ENCODE measurements at places on chromosomes 6 and 20.

DNA sequence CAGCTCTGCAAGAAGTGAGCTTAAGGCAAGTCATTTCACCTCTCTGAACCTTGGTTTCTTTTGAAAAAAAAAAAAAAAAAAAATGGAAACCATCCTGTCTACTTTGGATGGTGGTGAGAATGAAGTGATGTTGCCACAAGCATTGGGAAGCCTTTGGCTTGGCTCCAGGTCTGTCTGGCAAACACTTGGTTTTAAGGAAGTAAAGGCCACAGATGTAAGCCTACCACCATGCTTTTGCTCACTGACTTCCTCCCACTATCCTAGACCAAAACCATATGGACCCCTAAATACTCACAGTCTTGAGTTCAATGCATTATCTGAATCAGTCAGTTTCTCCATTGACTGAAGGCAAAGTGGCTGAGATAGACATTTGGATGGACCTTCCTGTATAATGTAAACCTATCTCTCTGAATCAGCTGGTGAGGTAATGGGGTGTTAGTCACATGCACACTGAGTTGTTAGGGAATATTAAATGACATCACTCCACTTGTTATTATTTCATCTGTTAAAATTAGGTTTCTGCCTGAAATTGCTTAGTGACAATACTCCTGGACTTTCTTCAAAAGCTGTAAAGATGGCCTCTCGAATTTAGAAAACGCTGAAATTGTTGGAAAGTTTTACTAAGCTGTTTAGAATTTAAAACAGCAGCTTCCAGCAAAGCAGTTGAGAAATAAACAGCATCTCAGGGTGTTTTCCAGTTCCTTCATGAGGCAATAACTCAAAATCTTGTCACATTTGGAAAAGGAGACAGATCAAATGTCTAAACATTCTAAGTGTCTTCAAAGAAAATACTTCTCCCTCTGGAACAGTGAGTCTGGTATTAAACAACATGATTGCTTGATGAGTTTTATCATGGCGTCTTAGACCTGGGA lies 833.5 kb downstream of the DHX35 start:
- no peak for DNase-seq

GRCh38 chr6:82836022-82836575 lies 229.5 kb downstream of the UBE3D start:
- DNase-seq: no peak

DNA sequence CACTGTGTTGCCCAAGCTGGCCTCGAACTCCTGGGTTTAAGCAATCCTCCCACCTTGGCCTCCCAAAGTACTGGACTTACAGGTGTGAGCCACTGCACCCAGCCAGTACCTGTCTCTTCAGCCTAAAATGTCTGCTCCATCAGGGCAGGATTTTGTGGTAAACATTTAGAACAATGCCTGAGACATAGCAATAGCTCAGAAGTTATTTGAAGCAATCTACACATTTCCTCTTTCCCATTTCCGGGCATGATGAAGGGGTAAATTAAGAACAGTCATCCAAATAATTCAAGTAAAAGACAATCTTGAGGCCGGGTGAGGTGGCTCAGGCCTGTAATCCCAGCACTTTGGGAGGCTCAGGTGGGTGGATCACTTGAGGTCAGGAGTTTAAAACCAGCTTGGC lies 69.0 kb upstream of the ZNF217 start:
- no peak for DNase-seq

- DNase-seq: no peak
Measured at GRCh38 chr6:150753371-150754064, 112.0 kb upstream of the MTHFD1L start.

DNA sequence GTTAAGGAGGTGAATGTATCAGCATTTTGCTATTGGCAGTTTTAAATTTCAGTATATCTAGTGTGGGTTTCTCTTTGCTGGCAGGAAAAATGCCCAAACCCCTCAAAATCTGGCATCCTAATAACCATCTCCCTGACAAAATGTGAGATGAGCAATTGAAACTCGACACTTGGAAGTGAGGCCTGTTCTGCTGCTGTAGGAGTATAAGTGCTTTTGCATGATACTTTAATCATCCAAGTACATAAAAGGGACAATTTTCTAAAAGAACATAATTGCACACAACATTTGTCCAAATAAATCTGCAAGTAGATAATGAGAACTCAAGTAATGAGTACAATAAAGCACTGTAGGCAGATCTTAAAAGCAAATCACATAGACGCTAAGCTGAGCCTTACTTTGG lies 36.5 kb downstream of the LAMP5 start:
- no peak for DNase-seq

GRCh38 chr6:72132851-72133250 lies 246.5 kb downstream of the RIMS1 start:
- DNase-seq: no peak

- no peak for DNase-seq
Measured at GRCh38 chr6:112879920-112880413, 532.8 kb downstream of the RFPL4B start.

DNA sequence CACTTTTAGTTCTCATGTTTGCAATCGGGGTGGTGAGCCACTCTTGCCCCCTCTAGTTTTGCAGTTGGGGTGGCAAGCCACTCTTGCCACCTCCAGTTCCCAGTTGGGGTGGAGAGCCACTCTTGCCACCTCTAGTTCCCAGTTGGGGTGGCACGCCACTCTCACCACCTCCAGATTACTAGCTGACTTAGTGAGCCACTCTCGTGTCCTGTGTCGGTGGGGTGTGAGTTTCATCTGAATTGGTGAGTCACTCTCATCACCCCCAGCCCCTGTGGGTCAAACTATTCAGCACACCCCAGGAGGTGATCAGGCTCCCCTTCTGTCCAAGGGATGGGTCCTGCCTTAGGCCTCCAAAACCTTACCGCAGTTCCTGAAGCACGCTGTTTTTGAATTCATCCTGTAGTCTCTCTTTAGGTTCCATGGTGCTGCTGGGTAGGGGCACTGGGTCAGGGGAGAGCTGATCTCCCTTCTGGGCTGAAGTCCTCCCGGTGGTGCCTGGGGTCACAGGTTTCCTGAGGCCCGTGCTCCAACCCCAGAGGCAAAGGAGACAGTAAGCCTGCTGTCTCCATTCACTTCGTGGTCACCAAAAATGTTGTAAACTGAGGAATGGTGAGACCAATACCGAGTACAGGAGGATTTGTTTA lies 224.2 kb upstream of the SYNCRIP start:
- DNase-seq: no peak

GRCh38 chr6:158164579-158165170 lies 3.4 kb downstream of the SERAC1 start:
- no peak for DNase-seq

DNA sequence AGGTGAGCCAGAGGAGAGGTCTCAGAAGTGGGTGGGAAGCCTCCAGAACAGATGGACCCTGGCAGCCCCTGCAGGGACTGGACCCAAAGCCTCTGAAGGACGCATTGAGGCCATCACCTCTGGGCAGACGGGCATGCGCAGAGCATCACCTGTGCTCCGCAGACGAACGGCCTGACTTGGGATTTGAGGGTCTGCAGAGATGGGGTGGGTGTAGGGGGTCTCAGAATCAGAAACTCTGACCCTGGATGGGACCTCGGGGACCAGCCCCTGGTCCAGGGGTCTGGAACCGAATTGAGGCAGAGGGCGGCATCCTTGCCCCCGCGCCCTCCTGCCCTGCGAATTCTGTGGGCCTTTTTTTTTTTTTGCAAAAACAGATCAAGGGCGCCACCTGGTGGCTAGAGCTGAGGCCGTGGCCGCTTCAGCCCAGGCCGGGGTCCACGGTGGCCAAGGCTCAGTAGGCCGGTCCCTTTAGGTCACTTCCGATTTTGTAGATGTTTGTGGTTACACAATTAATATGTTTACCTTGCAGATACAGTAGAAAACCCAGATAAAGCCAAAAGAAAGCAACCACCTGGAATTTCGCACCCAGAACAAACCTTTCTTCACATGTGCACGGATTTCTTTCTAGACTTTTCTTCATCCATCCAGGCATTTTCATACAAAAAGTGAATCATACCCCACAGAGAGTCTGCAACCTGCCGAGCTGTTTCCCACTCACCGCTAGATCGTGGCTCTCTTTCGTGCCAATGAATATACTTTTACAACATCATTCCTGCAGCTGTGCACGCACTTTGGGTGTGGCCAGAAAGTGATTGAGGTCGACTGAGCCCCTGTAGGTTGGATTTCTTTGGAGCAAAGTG lies 25.9 kb downstream of the ZBP1 start:
- peak; percentile 60 for DNase-seq

DNA sequence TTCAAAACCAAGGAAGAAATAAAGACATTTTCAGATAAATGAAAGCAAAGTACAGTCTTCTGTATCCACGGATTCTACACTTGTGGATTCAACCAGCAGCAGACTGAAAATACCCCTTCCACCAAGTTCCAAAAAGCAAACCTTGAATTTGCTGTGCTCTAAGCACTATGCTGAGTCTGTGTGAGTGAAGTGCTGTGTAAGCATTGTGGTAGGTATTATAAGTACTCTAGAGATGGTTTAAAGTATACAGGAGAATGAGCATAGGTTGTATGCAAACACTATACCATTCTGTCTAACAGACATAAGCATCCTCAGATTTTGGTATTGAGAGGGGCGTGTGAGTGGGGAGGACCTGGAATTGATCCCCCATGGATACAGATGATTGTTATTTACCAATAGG lies 9.6 kb downstream of the OSER1 start:
- DNase-seq: no peak

- no peak for DNase-seq
Measured at GRCh38 chr6:83221276-83221675, 28.1 kb downstream of the RWDD2A start.

GRCh38 chr6:75041381-75041780 lies 164.5 kb downstream of the COL12A1 start:
- no peak for DNase-seq

GRCh38 chr20:11814267-11814666 lies 103.4 kb upstream of the BTBD3 start:
- DNase-seq: no peak

GRCh38 chr6:166752097-166752496 lies 125.0 kb upstream of the RPS6KA2 start:
- DNase-seq: no peak

GRCh38 chr20:40493071-40493470 lies 196.0 kb downstream of the MAFB start:
- DNase-seq: no peak

DNA sequence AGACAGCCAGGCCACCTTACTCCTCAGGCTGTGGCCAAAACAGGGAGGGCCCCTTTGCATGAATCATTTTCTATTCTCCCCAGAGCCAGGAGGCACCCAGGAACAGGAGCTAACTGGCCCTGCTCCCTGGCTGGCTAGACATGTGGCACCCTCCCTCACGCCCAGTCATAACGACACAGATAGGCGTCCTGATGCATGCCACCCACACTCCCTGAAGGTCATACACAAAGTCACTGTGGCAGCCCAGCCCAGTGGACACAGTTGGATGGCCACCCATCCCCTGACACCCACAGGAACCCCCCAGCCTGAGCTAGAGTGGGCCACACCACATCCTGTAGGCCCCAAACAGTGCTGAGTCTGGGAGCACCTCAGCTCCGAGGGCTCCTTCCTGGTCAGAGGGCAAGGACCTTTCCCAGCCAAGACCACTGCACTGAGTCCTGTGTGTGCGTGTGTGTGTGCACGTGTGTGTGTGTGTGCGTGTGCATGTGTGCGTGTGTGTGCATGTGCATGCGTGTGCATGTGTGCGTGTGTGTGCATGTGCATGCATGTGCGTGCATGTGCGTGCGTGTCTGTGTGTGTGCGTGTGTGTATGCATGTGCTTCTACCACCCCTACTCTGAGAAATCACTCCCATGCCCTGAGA lies 21.6 kb downstream of the TFEB start:
- DNase-seq: no peak

DNA sequence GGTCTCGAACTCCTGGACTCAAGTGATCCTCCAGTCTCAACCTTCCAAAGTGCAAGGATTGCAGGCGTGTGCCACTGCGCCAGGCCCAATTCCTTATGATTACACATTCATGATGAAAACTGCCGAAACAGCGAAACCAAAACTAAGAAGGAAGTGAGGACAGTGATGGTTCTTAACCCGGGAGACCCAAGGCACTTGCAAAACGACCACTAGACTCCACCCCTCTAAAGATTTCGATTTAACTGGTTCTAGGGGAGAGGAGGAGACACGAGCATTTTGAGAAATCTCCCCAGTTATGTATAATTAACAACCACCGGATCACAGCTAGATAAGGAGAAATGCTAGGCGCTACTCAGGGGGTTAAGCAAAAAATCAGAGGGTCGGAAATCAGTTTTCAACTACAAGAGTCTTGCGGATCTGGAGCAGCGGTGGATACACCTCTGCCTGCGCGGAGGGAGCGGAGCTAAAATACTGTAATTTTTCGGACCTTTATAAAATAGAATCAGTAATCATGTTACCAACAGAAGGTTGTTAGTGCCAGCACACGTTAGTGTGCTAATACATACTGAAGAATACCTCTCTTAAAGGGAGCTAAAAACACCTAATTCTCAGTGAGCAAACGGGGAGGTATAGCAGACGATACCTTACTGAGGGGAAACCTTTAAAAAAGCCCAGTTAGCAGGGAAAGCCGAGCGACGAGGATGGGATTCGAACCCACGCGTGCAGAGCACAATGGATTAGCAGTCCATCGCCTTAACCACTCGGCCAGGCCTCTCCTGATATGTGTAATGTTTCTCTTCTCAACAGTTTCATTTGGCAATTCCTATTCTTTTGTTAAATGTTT lies 60.0 kb upstream of the BTN3A2 start:
- DNase-seq: peak; percentile 62

GRCh38 chr20:37432606-37433005 lies 86.7 kb downstream of the SRC start:
- no peak for DNase-seq

GRCh38 chr6:157559201-157559756 lies 178.3 kb downstream of the ZDHHC14 start:
- no peak for DNase-seq

DNA sequence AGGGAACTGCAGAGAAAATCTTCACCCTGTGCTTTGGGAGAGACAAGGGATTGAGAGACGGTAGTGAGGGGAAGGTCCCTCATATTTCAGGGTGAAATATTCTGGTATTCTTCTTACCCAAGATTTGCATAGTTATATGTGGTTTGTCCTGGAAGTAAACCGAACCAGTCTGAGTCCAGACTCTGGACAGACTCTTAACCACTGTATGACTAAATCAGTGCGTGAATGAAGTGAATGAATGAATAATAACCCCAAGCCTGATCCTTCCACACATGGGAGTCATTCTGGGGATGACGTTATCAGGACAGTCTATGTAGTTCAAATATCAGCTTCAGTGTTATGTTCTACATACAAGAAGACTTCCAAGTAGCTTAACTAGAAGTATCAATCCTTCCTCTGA lies 690.7 kb downstream of the KIF16B start:
- DNase-seq: no peak

DNA sequence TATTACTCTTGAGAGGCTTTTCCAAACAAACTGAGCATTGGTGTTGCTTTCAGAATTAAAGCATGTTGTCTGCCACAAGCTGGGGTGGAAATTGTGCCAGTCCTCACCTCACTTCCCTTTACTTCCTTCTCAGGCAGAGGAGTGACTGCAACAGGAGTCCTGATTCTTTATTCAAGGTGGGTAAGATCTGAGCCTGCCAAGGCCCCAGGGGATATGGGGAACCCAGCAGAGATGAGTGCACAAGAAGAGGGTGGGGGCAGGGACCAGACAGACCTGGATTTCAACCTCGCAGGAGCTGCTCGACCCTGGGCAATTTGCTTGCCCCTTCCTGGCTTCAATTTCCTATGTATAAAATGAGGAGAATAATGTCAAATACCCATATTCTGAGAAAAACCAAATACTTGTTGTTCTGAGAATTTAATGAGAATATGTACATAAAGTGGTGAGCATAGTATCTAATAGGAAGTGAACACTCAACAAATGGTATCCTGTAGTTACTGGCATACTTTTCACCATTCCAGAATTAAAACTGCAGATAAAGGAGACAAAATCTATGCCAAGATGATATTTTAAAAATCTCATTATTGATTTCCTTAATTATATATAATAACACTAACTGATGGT lies 17.8 kb downstream of the MAN1A1 start:
- no peak for DNase-seq

- DNase-seq: no peak
Measured at GRCh38 chr20:11162026-11162775, 488.4 kb upstream of the JAG1 start.

Data from activated T-cell treated with anti-CD3 and anti-CD28 coated beads, Interleukin-2, amount 50 U/mL, for 1 hour (primary cell).